ENCODE measurements at places on chromosomes 6 and 20. TPM values are rescaled to one million over a fixed set of nuclear protein-coding genes. Genes with fewer than 3 reads are reported as not detected.

FILIP1 gene
- not detected for polyA plus RNA-seq

BPIFB2 gene
- not detected for polyA plus RNA-seq

RUNX2 gene
- polyA plus RNA-seq: 5.3 TPM

OR2B6 gene
- not detected for polyA plus RNA-seq

TSBP1 gene
- polyA plus RNA-seq: not detected

TINAG gene
- polyA plus RNA-seq: not detected

- no peak overlapping the region for H3K27ac ChIP-seq
- no peaks in the 10 kb centered on the region for H3K36me3 ChIP-seq
- no peaks in the 10 kb centered on the region for H3K27me3 ChIP-seq
- H3K4me3 ChIP-seq: no peak overlapping the region
- DNase-seq: no peak
These were observed 13.6 kb upstream of the GRIK2 start for GRCh38 chr6:101379926-101380325.

DNA sequence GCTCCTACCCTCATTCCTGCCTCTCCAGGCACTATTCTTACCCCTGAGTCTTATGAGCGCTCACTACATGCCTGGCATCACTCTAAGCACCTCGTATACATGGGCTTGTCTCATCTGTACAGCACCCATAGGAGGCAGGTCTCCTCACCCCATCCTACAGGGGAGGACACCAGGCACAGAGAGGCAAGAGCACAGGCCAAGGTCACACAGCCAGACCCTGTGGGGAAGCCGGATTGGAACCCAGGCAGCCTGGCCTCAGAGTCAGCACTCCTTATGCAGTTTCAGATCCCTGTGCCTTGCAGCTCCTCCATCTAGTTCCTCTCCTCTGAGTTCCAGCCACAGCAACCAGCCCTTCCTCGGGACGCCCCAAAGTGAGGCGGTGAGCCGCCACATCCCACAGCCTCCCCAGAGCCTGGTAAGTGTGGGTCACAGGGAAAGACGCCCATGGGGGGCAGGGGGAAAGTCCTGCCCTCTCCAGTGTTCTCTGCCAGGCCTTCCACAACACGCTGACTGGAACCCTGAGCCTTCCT, 103.3 kb downstream of the NFATC2 start:
- H3K27ac ChIP-seq: no peak overlapping the region
- no peaks in the 10 kb centered on the region for H3K27me3 ChIP-seq
- peaks cover 58% of the 10 kb centered on the region for H3K36me3 ChIP-seq
- peaks cover 10% of the 10 kb centered on the region for H3K4me1 ChIP-seq
- no peak for DNase-seq
- H3K4me3 ChIP-seq: no peak overlapping the region

- H3K4me1 ChIP-seq: no peaks in the 10 kb centered on the region
- no peak overlapping the region for H3K27ac ChIP-seq
- DNase-seq: no peak
- no peaks in the 10 kb centered on the region for H3K36me3 ChIP-seq
- H3K4me3 ChIP-seq: no peak overlapping the region
These were observed 90.6 kb downstream of the MRPL14 start for GRCh38 chr6:44036699-44037101.

DNA sequence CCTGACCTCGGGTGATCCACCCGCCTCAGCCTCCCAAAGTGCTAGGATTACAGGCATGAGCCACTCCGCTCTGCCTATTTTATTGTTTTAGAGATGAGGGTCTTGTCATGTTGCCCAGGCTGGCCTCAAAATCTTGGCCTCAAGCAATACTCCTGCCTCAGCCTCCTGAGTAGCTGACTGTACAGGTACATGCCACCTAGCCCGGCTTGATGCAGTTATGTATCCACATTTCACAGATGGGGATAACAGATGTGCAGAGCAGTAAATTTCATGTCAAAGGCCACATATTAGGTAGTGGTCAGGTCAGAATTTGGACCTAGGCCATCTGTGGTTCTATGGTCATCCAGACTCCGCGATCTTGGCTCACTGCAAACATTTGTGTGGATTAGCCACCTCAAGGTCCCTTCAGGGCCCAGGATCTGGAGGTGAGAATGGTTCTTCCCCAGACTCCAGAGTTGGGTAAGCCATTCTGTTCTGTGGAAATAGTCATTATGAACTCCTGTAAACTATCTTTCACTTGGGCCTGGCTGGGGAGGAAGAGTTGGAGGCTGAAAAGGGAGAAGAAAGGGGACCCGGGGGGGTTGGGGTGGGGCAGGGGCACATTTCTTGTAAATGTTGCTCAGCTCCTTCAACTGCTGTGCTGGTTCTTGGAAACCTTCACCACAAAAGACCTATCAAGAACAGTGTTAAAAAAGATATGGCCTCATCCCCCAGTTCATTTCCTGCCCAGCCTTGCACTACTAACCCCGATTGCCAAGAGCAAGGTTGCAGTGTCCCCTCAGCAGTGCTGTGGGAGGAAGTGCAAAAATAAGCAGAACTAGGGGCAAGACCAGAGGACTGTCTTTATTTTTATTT, 13.0 kb downstream of the PIM1 start:
- peaks cover 43% of the 10 kb centered on the region for H3K4me1 ChIP-seq
- DNase-seq: peak; percentile 70
- H3K4me3 ChIP-seq: peak overlapping the region; percentile 57
- H3K27me3 ChIP-seq: no peaks in the 10 kb centered on the region
- H3K36me3 ChIP-seq: no peaks in the 10 kb centered on the region
- peak overlapping the region; percentile 70 for H3K27ac ChIP-seq

GRCh38 chr6:143961886-143962878, 45.9 kb downstream of the PLAGL1 start:
- H3K36me3 ChIP-seq: no peaks in the 10 kb centered on the region
- H3K4me3 ChIP-seq: no peak overlapping the region
- no peak for DNase-seq
- no peak overlapping the region for H3K27ac ChIP-seq
- no peaks in the 10 kb centered on the region for H3K4me1 ChIP-seq

DNA sequence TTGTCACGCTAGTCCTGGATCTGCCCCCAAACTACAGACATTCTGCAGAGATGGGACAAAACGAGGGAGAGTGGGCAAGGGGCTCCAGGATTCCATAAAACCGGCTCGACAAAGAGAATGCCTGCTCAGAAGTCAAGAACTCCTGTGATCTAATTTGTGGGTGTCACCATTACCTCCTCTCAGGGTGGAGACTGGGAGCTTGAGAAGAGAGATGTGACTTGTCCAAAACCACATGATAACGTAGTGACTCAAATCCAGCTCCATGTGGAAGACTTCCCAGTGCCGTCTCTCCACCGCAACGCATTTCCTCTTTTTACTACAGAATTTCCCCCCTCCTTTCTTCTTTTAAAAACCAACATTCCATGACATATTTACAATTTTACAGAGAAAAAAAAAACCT, 44.3 kb downstream of the TRERF1 start:
- H3K4me3 ChIP-seq: no peak overlapping the region
- no peak overlapping the region for H3K27ac ChIP-seq
- no peaks in the 10 kb centered on the region for H3K36me3 ChIP-seq
- DNase-seq: no peak
- no peaks in the 10 kb centered on the region for H3K27me3 ChIP-seq
- H3K4me1 ChIP-seq: peaks cover 40% of the 10 kb centered on the region

GRCh38 chr6:36977470-36977941, 8.5 kb downstream of the MTCH1 start:
- H3K27me3 ChIP-seq: no peaks in the 10 kb centered on the region
- peaks cover 87% of the 10 kb centered on the region for H3K36me3 ChIP-seq
- peaks cover 22% of the 10 kb centered on the region for H3K4me1 ChIP-seq
- H3K27ac ChIP-seq: no peak overlapping the region
- no peak for DNase-seq

- no peaks in the 10 kb centered on the region for H3K4me1 ChIP-seq
- no peak overlapping the region for H3K4me3 ChIP-seq
- no peak for DNase-seq
- no peak overlapping the region for H3K27ac ChIP-seq
- no peaks in the 10 kb centered on the region for H3K27me3 ChIP-seq
- no peaks in the 10 kb centered on the region for H3K36me3 ChIP-seq
These were observed 327.3 kb upstream of the HSF2 start for GRCh38 chr6:122072014-122072647.

- peaks cover 35% of the 10 kb centered on the region for H3K4me1 ChIP-seq
- H3K27ac ChIP-seq: peak overlapping the region; percentile 5
- H3K27me3 ChIP-seq: no peaks in the 10 kb centered on the region
- no peaks in the 10 kb centered on the region for H3K36me3 ChIP-seq
- DNase-seq: no peak
These were observed 3.1 kb downstream of the MAN1A1 start for GRCh38 chr6:119346450-119346849.

DNA sequence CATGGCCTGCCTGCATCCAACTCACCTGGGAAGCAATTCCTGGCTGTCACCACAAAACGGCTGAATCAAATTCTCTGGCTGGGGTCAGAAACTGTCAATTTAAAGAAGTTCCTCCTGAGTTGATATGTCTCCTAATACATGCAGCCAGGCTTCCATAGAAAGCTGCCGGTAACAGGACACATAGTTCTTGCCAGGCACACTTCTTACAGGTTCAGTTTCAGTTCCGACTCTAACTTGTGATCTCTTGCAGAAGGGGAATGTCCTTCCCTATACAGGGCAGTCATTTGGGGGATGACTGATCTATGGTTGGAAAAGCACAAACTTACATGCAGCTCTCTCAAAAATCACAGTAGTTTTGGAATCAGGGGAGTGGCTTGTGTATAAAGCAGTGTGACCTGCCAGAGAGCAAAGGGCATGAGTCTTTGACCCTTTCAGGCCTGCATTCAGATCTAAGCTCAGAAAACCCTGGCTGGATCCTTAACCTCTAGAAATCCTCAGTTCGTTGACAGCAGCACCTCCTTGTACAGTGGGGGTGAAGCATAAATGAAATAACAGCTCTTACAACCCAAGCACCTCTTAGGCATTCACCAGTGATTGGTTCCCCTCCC, 195.6 kb downstream of the SCP2D1 start:
- DNase-seq: no peak
- H3K4me1 ChIP-seq: no peaks in the 10 kb centered on the region
- no peaks in the 10 kb centered on the region for H3K36me3 ChIP-seq
- no peaks in the 10 kb centered on the region for H3K27me3 ChIP-seq
- no peak overlapping the region for H3K27ac ChIP-seq
- no peak overlapping the region for H3K4me3 ChIP-seq

DNA sequence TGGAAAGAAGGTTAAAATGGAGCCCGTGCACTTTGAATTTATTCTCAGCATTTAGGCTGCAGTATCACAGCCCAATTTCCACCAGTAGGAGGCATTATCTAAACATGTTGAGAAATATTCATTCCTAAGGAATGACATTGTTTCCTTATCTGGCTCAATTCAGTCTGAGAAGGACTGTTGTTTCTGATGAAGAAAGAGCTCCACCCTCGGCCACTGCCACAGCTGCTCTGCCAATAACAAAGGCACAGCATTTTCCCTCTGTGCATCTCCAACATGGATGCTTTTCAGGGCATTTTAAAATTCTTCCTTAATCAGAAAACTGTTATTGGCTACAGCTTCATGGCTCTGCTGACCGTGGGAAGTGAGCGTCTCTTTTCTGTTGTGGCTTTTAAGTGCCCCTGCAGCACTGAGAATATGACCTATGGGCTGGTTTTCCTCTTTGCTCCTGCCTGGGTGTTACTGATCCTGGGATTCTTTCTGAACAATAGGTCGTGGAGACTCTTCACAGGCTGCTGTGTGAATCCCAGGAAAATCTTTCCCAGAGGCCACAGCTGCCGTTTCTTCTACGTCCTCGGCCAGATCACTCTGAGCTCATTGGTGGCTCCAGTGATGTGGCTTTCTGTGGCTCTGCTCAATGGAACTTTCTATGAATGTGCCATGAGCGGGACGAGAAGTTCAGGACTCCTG, at the start of gene CALHM5:
TSS of gene CALHM5 (plus strand) at position 216 of the 687 bp plus-strand sequence. CDS start at position 274, 58 bp downstream.
- peaks cover 3% of the 10 kb centered on the region for H3K27me3 ChIP-seq
- no peaks in the 10 kb centered on the region for H3K4me1 ChIP-seq
- H3K4me3 ChIP-seq: no peak within 1 kb of the TSS
- DNase-seq: no peak
- H3K36me3 ChIP-seq: no peaks in the 10 kb centered on the region
- no peak within 1 kb of the TSS for H3K27ac ChIP-seq

DNA sequence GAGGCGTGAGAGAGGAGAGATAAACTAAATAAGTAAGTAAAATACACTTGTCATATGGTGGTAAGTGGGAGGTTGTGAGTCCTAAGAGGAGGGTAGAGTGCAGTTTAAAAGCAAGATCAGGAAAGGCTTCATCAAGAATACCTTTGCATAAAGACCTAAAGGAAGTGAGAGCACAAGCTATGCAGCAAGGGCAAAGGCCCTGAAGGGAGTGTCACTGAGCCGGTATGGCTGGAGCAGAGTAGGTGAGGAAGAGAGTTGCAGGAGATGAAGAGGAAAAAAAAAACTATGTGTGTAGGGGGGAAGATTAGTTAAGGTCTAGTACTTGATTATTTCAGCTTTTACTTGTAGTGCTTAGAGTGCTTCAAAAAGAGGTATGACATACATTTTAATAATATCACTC, 11.0 kb downstream of the DNAAF9 start:
- peaks cover 2% of the 10 kb centered on the region for H3K36me3 ChIP-seq
- H3K27ac ChIP-seq: no peak overlapping the region
- H3K4me3 ChIP-seq: no peak overlapping the region
- H3K27me3 ChIP-seq: no peaks in the 10 kb centered on the region

DNA sequence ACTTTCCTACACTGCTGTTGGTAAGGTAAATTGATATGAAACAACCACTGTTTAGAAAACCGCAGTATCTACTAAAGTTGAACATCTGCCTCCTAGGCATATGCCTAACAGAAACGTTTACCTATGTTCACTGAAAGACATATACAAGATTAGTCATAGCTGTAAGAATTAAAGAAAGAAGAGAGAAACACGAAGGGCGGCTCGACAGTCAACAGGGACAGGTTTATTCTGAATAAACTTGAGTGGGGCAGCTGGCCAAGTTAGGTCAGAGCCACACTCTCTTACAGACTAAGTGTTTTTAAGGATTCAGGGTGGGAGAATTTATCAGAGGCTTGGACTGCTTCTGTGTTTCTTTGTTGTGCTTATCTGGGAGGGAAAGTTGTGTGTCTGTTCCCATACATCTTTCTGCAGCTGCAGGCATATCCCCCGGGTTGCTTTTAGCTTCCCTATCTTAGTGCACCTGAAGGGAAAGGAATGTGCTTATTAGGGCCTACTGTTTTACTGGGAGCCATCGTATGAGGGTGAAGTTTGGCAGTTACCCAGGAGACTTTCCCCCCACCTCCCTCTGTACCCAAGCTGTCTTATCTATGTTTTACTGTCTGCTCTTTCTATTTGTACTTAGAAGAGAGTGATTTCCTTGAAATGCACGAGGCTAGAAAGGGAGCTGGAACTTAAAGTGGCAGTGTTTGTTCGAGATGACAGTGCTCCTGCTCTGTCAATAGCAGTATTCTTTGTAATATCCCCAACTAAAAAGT, 20.4 kb downstream of the PROCR start:
- H3K36me3 ChIP-seq: no peaks in the 10 kb centered on the region
- H3K4me3 ChIP-seq: no peak overlapping the region
- H3K4me1 ChIP-seq: no peaks in the 10 kb centered on the region
- DNase-seq: no peak
- no peak overlapping the region for H3K27ac ChIP-seq
- no peaks in the 10 kb centered on the region for H3K27me3 ChIP-seq

GRCh38 chr6:46352541-46353268, 138.5 kb downstream of the RCAN2 start:
- no peaks in the 10 kb centered on the region for H3K36me3 ChIP-seq
- H3K27ac ChIP-seq: no peak overlapping the region
- H3K27me3 ChIP-seq: no peaks in the 10 kb centered on the region
- no peak for DNase-seq
- no peak overlapping the region for H3K4me3 ChIP-seq

All from CD4-positive, CD25-positive, alpha-beta regulatory T cell (primary cell).